ENCODE measurements at places on chromosomes 7 and 10.

DNA sequence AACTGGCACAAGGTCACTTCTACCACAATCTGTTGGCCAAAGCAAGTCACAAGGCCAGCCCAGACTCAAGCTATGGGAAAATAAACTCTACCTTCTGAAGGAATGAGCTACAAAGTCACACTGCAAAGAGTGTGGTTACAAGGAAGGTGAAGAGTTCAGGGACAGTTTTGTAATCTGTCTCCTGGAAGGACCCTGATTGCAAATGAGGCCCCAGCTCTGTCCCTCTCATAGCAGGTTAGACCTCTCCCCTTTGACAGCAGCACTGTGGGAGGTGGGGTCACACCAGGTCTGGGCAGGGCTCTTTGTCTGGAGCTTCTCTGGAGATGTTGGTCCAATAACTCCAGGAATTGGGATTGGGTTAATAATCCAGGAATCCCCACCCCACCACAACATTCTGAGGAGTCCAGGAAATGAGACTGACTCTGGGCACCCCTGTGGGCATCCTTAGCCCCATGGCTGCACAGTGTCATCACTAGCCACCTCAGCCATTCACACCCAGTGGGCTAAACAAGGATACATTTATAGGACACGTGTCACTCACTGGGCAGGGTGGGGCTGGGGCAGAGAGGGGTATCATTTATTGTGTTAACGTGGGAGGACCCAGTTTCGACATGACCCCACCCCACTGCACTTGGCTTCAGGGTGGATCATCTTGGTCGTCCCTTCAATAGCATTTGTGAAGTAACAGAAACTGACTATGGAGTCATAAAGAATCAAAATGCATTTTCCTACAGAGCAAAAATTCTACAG, 23.7 kb upstream of the C10orf105 start:
- no peak for DNase-seq

DNA sequence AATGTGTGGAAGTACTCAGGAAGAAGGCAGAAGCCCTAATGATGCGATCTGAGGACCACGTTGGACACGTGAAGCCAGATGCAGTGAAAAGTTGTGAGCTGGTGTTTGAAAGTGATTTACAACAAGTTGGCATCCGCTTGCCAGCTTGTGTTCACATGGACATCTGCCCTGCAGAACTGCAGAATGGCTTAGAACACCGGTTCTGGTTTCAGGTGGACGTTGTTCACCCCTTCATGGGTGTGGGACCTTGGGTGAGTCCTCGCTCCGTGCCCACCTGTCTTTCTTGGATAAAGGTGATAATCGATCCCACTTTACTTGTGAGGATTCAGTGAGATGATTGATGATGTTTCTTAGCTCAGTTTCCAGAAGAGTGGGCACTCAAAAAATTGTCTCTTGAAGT, 53.8 kb downstream of the CAMK1D start:
- no peak for DNase-seq

DNA sequence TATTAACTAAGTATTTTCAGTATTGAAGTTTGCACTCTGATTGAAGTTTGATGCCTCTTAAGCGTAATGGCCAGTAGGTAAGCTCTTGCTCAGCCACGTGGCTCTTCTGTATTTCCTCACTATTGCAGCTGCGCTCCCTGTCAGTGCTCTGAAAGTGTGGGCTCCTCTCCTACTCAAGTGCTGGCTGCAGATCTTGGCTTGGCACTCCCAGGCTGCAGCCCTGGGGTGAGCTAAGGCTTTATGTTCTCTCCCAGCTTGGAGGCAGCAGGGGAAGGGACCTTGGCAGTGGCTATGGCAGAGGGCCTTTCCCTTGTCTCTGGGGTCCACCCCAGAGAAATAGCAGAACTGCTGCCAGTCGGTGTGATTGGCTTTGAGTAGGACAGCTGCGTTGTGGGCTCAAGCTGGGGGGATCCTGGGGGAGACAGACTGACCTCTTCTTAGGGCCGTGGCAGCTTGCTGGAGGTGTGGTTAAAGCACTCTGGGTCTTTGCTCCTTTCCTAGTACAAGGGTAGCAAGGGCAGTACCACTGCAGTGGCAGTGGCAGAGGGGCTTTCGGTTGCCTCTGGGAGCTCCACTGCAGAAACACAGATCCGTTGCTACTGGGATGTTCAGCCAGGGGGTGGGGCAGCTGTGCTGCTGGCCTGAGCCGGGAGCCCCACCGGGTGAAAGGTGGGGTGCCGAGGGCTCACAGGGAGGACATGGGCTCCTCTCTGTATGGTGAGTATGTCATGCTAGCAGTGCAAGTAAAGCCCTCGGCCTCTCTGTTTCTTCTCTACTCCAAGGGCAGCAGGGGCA, 100.5 kb downstream of the GLCCI1 start:
- no peak for DNase-seq

- peak; percentile 9 for DNase-seq
Observed at GRCh38 chr7:30363778-30364563, 79.6 kb downstream of the ZNRF2 start.

DNA sequence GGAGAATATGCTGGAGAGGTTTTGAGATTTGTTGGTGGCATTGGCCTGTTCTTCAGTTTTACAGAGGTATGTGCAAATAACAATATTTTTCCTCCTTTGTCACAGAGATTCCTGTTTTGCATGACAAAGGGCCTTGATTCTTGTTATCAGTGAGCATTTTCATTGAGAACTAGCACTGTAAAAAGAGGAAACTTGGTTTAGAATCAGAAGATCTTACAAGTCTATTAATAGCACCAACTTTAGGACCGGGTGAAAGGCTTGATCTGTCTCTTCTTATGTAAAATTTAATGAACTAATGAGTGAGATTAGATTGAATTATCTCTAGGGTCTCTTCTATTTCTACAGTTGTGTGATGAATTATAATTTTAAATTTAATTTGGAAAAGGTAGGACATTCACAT, 25.5 kb downstream of the TSPAN13 start:
- DNase-seq = no peak
